ENCODE measurements at places on chromosomes 6 and 20.
A peak's percentile ranks its signal among the peaks of the same experiment; 100 is the strongest.

DNA sequence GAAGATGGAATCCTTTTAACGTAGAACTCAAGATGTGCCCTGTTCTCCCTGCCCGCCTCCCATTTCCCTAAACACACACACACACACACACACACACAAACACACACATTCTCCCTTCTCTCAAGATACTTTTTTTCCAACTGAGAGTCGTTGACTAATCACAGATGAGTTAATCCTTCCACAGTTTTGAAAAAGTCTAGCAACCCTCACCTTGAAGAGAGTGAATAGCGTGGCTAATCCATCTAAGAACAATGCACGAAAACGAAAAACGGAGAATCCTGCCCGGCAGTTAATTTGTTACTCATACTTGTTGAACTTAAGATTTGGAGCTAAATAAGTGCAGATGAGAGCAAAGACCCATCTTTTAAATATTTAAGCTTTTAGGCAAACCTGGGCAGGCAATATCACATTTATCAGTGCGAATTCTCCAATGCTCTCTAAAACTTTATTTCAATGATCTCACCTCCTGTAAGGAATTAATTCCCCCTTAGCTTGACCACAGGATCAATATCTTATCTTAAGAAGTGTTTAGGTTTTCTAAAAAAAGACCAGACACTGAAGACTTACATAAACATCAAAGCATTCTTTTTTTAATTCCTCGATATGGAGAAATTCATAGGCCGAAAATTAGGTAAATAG, 1.1 kb downstream of the AGPAT4 start:
- no peak for DNase-seq

DNA sequence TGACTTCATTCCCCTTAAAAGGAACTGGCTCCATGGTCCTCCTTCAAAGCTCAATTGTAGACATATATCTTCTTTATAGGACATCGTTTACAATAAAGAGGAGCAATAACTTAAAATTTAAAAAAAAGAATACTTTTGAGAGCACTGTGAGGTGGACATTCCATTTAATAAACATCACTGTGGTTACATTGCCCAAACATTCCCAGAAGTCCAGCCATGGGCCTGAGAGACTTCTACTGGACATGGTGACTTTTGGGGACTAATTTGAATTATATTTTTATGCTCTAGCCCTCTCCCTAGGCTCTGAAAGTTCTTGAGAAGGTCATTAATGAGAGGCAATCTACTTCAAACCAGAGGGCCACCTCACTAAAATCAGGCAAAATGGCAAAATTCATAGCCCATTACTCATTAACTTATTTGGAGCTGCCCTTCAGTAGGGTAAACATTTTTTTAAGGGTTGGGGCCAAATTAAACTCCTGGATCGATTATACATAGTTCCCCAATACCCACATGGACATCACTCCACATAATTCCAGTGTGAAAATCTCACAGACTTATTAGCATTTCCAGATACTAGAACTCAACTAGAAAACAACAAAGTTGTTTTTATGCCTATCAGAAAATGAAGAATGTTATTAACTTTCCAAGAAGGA, 17.1 kb downstream of the ISM1 start:
- DNase-seq: no peak

- DNase-seq: no peak
Measured at GRCh38 chr20:38144974-38145728, 19.9 kb downstream of the TGM2 start.

DNA sequence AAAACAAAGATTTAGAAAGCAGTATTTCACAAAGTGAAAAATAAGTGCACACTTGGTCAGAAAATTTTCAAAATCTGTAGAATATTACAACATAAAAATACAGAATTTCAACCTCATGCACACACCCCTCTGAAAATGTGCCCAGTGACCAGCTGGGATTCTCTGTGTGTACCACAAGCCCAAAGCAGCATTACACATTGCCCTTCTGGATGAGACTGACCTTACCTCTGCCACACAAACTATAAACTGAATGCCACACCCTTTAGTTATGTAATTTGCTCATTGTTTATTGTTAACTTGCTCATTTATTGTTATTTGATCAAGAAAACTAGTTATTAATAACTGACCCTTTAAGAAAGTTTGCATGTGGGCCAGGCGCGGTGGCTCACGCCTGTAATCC, 303.0 kb downstream of the FOXC1 start:
- no peak for DNase-seq

DNA sequence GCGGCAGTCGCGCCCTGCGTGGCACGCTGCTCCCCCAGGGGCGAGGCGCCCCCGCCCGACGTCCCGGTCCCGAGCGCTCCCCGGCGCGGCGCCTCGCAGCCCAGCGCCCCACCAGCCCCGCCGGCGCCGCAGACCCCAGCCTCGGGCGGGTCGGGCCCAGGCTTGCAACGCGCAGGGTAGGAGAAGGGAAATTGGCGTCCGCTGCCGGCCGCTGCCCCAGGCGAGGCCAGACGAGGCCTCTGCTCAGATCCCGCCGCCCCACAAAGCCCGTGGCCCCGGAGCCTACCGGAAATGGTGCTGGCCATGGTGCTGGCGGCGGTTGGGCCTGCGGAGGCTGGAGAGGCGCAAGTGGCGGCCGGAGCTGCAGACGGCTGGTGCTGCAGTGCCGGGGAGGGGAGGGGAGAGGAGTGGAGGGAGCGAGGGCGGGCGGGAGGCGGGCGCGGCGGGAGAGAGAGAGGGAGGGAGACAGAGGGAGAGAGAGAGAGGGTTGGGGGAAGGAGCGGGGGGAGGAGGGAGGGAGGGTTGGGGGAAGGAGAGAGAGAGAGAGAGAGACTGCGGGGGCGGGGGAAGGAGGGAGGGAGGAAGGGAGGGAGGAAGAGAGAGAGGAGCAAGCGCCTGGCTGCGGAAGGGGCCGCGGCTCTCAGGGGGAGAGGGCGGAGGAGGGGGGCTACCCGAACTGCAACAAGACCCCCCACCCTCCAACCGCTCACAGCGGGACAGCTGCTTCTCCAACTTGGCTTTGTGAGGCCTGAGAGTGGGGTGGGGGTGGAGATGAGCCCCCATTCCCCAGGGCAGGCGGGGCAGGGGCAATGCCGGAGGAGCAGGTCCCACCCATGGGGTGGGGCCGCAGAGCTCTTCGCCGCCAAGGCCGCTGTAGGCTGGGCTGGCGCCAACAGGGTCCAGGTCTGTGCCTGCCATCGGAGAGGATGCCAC, at the start of gene STMN3:
STMN3 (minus strand) TSS at position 384 of the 933 bp plus-strand sequence; CDS start at position 305, 79 bp downstream.
- peak; percentile 86 for DNase-seq

- DNase-seq: no peak
Measured at GRCh38 chr6:124002377-124003081, 198.9 kb downstream of the NKAIN2 start.

GRCh38 chr6:37122861-37123260, 47.1 kb upstream of the PIM1 start:
- no peak for DNase-seq

DNA sequence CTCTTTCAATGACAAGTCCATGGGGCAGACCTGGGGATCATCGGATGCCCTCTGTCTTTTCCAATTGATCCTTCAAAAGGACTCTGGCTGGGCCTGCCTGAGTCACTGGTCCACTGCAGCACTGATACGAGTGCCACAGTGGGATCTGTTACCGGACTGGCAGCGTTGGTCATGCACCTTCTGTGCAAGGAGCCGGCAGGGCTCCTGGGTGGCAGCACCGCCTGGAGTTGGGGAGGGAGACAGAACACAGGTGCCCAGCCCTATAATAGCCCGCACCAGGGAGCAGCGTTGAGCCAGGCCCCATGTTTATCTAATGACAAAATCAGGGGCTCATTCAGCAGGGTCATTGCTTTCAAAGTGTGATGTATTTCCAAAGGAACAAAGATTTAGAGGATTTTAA, 64.2 kb upstream of the NXT1 start:
- DNase-seq: no peak
